Esophagus muscularis mucosa (tissue), 4 donors: ENCODE measurements at places on chromosomes 16 and 17.

DNA sequence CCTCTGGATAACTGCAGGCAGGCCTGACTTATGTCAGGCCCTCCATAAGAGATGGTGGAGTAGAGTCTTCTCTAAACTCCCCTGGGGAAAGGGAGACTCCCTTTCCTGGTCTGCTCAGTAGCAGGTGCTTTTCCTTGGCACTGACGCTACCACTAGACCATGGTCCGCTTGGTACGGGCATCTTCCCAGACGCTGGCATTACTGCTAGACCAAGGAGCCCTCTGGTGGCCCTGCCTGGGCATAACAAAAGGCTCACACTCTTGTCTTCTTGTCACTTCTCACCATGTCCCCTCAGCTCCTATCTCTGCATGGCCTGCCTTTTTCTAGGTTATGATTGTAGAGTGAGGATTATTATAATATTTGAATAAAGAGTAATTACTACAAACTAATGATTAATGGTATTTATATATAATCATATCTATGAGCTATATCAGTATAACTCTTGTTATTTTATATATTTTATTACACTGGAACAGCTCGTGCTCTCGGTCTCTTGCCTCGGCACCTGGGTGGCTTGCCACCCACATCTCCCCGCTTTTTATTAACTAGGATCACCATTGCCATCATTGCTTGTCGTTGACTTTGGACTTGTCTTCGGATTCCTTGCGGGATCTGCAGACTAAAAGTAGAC, 59.8 kb upstream of the ARL4D start:
- no peak for DNase-seq
- no peaks in the 10 kb centered on the region for H3K27me3 ChIP-seq
- H3K27ac ChIP-seq: no peak overlapping the region
- no peaks in the 10 kb centered on the region for H3K36me3 ChIP-seq
- H3K4me3 ChIP-seq: no peak overlapping the region
- H3K4me1 ChIP-seq: peaks cover 26% of the 10 kb centered on the region

DNA sequence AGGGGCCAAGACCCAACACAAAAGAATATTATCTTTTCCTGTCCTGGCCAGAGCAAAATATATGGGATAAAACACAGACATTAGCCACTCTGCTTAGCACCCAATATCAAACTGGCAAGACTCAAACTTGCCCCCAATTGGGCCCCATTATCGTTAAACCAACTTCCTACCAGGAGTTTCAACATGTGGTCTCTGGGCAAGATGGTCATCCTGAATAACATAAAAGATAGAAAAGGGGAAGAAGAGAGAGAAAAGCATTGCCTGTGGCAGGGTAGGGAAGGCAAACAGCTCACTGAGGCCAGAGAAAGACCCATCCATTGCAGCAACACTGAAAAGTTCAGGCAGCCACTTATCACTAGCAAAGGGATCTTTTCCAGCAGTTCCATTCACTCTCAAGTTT, 502.1 kb downstream of the KIF2B start:
- H3K27ac ChIP-seq: no peak overlapping the region
- no peak for DNase-seq
- H3K4me1 ChIP-seq: no peaks in the 10 kb centered on the region
- no peak overlapping the region for H3K4me3 ChIP-seq

DNA sequence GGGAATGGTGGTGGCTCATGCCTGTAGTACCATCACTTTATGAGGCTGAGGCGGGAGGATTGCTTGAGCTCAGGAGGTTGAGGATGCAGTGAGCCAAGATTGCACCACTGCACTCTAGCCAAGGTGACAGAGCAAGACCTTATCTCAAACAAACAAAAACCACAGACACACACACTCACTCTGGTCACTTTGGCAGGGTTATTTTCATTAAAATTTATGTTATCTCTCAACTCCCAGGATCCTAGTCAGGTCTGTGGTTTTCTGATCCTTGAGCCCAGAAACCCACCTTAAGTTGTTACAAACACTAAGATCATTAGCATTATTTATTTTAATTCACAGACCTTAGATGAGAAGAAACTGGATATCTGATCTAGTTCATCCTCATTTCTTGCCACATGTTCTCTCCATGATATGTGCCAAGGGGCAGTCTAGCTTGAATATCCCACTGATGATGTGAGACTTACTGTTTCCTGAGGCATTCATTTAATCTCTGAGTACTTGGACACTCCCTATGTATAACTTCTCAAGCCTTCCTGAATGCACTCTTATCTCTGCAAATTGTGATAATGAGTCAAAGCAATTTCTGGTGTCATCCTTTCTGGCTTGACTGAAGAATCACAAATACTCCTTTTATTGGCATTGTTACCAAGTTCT, 9.6 kb downstream of the ABHD15 start:
- no peak overlapping the region for H3K4me3 ChIP-seq
- H3K27ac ChIP-seq: no peak overlapping the region
- DNase-seq: no peak
- peaks cover 10% of the 10 kb centered on the region for H3K36me3 ChIP-seq
- peaks cover 10% of the 10 kb centered on the region for H3K4me1 ChIP-seq

- H3K4me1 ChIP-seq: no peaks in the 10 kb centered on the region
- H3K36me3 ChIP-seq: peaks cover 31% of the 10 kb centered on the region
- no peak for DNase-seq
- no peak overlapping the region for H3K4me3 ChIP-seq
Observed at GRCh38 chr17:50087246-50087911, 7.8 kb upstream of the PDK2 start.

GRCh38 chr17:3503285-3503684, 27.5 kb downstream of the ASPA start:
- no peak overlapping the region for H3K4me3 ChIP-seq
- H3K4me1 ChIP-seq: peaks cover 7% of the 10 kb centered on the region
- no peak for DNase-seq

DNA sequence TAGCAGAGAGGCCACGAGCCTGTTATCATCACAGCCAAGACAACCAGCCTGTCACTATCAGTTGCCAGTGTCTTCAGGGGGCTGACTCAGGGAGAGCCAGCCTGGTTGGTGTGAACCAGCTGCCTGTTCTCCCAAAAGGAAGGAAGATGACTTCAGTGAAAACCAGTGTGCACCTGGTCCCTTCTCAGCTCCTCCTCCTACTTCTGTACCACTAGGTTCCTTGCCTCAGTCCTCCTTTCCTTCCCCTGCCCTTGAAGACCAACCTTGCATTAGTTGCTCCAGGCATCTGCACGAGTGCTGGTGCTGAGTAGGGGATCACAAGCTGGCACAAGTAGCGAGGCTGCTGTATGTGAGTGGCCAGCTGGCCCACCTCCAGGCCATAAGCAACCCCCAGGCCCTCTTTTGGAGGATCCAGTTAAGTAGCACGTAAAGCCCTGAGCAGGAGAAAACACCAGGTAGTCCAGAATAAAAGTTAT, 8.5 kb downstream of the TUBG1 start:
- no peak for DNase-seq
- peaks cover 18% of the 10 kb centered on the region for H3K4me1 ChIP-seq
- H3K27me3 ChIP-seq: no peaks in the 10 kb centered on the region
- peaks cover 32% of the 10 kb centered on the region for H3K36me3 ChIP-seq

DNA sequence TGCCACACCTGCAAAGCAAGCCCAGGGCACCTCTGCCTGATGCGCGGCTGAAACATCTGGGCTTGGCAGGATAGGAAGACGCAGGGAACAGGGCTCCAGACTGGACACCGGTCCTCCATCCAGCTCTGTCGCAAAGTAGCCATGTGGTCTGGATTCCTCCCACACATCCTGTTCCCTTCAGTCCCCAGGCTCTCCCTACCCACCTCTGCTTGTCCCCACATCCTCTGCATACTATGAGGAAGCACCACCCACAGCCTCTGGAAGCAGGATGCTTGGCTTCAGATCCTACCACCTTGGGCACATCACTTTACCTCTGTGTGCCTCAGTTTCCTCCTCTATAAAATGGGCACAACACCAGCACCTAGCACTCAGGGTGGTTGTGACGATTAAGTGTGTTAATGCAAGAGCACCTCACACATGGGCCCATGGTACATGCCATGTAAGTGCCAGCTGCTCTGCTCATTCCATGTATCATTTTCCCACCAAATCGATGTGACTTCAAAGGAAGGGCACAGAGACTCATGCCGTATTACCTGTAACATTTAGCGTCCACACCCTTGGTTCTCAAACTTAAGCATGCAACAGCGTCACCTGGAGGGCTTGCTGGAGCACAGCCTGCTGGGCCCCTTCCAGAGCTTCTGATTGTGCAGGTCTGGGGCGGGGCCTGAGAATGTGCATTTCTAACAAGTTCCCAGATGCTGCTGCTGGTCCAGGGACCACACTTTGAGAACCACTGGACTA, 138.6 kb upstream of the SDK2 start:
- DNase-seq: no peak
- H3K4me1 ChIP-seq: peaks cover 10% of the 10 kb centered on the region
- H3K27ac ChIP-seq: no peak overlapping the region
- no peaks in the 10 kb centered on the region for H3K36me3 ChIP-seq

GRCh38 chr16:70760221-70760620, 40.7 kb downstream of the VAC14 start:
- peaks cover 88% of the 10 kb centered on the region for H3K36me3 ChIP-seq
- H3K27ac ChIP-seq: no peak overlapping the region
- H3K4me1 ChIP-seq: no peaks in the 10 kb centered on the region
- no peaks in the 10 kb centered on the region for H3K27me3 ChIP-seq

DNA sequence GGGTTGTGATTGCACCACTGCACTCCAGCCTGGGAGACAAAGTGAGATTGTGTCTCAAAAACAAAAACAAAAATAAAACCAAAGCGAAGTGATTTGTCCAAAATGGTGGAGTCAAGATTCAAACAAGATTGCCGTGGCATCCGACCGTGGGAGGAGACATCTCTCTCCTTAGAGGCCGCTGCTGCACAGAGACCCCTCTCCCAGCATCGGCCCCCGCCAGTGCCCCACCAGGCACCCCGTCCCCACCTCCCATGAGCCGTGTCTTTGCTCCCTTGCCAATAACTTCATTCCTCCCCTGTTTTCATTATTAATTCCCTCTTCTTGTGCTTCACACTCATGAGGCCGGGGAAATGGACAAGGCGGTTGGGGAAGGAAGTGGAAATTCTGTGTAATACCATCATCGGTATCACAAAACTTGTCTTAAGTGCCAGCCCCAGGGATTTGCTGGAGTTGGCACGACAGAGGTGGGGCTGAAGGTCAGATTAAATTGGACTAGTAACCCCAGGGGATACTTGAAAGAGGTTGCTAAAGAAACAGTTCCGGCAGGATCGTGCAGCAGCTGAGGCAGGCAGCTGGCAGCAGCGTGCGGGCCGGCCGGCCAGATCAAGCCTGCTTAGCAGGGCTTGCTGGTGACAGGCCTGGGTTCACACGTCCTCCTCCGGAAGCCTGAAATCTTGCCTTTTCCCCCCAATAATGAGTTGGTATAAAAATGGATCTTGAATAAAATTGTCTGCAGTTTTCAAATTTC, 66.8 kb downstream of the RTN4RL1 start:
- DNase-seq: no peak
- H3K36me3 ChIP-seq: no peaks in the 10 kb centered on the region
- H3K4me1 ChIP-seq: peaks cover 9% of the 10 kb centered on the region

DNA sequence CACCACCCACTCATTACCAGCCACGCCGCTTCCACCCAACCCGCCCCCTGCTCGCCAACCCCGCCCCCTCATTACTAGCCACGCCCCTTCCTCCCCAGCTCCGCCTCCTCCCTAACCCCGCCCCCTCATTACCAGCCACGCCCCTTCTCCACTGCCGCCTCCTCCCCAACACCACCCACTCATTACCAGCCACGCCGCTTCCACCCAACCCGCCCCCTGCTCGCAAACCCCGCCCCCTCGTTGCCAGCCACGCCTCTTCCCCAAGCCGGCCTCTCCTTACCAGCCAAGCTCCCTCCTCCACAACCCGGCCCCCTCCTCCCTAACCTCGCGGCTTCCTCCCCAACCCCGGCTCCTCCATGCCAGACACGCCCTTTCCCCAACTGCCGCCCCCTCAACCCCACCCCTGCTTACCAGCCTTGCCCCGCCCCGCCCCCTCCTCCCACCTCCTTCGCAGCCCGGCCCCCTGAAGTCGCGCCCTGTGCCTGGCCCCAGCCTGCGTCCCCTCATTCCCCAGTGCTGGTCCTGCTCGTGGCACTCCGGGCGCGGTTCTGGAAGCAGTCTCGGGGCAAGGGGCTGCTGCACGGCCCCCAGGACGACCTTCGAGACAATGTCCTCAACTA, 7.3 kb downstream of the SLC22A31 start:
- no peaks in the 10 kb centered on the region for H3K36me3 ChIP-seq
- H3K4me1 ChIP-seq: peaks cover 24% of the 10 kb centered on the region
- no peak overlapping the region for H3K4me3 ChIP-seq
- no peak for DNase-seq
- peaks cover 25% of the 10 kb centered on the region for H3K27me3 ChIP-seq

GRCh38 chr17:76240461-76241203, at the start of gene RNF157:
TSS of gene RNF157 (minus strand) at chr17:76240493. CDS start at chr17:76240240, 253 bp downstream.
- H3K27ac ChIP-seq: peak within 1 kb of the TSS; percentile 64
- DNase-seq: no peak
- peak within 1 kb of the TSS; percentile 58 for H3K4me3 ChIP-seq

DNA sequence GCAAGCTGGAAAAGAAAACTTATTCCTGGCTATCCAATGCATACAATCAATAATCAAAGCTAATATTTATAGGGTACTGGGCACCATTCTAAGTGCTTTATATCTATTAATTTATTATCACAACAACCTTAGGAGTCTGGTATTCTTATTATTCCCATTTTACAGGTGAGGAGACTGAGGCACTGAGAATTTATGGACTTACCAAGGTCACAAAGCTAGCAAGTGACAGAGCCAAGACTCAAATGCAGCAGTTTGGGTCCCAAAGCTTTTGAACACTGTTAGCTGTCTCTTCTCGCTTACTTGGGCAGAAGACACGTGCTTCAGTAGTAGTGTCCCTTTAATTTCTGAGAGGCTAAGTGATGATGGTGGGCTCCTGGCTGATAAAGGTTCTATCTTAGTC, 152.6 kb downstream of the AATF start:
- H3K36me3 ChIP-seq: peaks cover 65% of the 10 kb centered on the region
- no peak overlapping the region for H3K4me3 ChIP-seq
- DNase-seq: no peak
- H3K27ac ChIP-seq: no peak overlapping the region
- no peaks in the 10 kb centered on the region for H3K4me1 ChIP-seq

GRCh38 chr17:50050431-50051032, 5.4 kb upstream of the ITGA3 start:
- no peaks in the 10 kb centered on the region for H3K27me3 ChIP-seq
- H3K36me3 ChIP-seq: no peaks in the 10 kb centered on the region
- DNase-seq: no peak
- no peak overlapping the region for H3K27ac ChIP-seq
- no peak overlapping the region for H3K4me3 ChIP-seq

DNA sequence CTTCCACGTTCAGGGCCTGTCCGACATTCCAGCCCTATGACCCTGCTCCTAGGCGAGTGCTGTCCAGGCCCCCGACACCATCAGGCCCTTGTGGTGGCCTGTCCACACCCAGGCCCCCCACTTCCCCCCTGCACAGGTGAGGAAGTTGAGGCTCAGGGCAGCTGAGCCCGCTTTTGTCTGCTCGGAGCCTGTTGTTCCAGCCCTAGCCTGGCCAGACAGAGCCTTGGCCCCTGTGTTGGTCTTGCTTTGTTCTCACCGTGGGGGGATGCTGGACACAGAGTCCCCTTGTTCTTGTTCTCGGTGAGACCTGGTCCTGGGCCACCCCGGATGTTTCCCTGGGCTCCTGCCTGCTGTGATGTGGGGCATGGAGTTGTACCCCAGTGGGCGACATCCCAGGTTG, 52.1 kb upstream of the ZNF750 start:
- H3K36me3 ChIP-seq: peaks cover 35% of the 10 kb centered on the region
- no peak overlapping the region for H3K27ac ChIP-seq
- no peak overlapping the region for H3K4me3 ChIP-seq
- H3K27me3 ChIP-seq: no peaks in the 10 kb centered on the region

- H3K27me3 ChIP-seq: no peaks in the 10 kb centered on the region
- no peak for DNase-seq
- H3K36me3 ChIP-seq: no peaks in the 10 kb centered on the region
- peak overlapping the region; percentile 89 for H3K27ac ChIP-seq
Observed at GRCh38 chr17:47276444-47276843, 22.8 kb downstream of the ITGB3 start.
